ENCODE measurements at places on chromosomes 1 and 21.

- DNase-seq, result no peak
These were observed 5.0 kb upstream of the EEIG2 start for GRCh38 chr1:108554682-108555427.

- DNase-seq, result no peak
These were observed 185.2 kb downstream of the FAF1 start for GRCh38 chr1:50774759-50775351.

DNA sequence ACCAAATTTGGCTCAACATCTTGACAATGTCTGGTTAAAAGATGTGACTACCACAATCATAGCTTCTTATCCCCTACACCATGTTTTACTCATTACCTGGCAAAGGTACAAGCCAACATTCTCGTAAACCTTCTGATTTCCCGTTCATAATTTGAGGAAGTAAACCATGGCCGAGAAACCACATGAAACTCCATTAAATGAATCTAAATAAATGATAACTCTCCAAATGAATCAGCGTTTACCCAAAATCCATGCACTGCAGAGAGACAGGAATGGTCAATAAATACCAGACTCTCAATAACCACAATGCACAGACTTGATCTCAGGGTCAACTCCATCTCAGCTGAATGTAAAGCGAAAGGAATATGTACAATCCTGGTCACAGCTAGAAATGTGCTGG, 125.2 kb downstream of the TYW3 start:
- no peak for DNase-seq

DNA sequence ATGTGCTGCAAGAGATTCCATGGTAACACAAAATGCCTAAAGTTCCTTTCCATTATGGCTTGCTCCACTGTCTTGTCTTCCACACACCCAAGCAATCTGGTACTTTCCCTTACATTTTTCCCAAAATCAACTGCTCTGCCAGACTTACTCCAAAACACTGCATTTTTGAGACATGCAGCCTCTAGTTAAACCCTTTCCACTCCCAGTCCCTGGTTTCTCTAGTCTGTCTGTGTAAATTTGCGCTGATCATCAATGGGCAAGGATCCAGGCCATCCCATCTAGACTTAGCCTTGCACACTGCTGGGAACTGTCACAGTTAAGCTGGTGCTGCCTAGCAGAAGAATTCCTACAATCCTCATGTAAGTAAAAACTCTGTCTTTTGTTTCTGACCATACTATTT, 47.8 kb downstream of the DAB1 start:
- DNase-seq, result no peak

DNA sequence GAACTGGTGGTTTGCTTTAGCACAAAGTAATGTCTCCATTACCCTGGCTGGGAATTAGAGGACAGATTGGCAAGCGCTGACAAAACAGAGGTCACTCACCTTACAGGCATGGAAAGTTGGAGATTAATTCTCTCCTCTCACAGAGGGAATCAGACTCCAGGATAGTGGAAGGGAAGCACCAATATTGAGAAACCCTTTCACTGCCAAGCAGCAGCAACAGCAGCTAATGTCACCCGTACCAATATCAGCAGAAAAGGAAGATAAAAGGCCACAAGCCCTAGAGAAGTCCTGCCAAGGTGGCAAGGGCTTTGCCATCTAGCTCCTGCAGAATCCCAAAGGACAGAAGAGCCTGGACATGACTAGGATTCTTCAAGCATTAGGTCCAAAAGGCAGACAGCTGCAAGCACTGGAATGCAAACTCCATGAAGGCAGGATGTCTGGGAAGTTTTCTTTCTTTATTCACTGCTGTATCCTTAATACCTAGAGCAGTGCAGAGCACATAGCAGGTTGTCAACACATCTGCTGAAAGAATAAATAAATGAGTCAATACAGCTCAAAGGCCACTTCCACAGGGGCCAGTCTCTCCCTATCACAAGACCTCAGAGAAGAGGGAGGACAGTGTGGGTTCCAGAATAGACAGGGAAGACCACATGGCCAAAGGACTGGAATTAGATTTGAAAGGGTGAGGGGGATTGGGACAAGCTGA, 57.2 kb downstream of the ERI3 start:
- no peak for DNase-seq

GRCh38 chr1:228341814-228342626, 64.6 kb downstream of the TRIM11 start:
- no peak for DNase-seq

DNA sequence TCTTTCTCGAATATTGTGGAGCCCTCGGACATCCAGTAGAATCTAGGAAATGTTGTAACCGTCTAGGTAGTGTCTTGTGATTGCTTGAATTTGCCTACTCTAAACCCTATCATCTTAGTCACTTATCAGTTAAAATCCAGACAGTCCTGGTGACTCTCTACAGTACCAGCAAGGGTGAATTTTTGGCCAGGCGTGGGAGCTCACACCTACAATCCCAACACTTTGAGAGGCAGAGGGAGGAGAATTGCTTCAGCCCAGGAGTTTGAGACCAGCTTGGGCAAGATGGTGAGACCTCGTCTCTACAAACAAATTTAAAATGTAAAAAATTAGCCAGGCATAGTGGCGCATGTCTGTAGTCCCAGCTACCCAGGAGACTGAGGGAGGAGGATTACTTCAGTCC, 230.9 kb downstream of the CHRM3 start:
- no peak for DNase-seq

GRCh38 chr1:39395357-39395831, 96.0 kb upstream of the BMP8A start:
- no peak for DNase-seq

GRCh38 chr1:168989985-168990384, 116.5 kb upstream of the ATP1B1 start:
- no peak for DNase-seq

DNA sequence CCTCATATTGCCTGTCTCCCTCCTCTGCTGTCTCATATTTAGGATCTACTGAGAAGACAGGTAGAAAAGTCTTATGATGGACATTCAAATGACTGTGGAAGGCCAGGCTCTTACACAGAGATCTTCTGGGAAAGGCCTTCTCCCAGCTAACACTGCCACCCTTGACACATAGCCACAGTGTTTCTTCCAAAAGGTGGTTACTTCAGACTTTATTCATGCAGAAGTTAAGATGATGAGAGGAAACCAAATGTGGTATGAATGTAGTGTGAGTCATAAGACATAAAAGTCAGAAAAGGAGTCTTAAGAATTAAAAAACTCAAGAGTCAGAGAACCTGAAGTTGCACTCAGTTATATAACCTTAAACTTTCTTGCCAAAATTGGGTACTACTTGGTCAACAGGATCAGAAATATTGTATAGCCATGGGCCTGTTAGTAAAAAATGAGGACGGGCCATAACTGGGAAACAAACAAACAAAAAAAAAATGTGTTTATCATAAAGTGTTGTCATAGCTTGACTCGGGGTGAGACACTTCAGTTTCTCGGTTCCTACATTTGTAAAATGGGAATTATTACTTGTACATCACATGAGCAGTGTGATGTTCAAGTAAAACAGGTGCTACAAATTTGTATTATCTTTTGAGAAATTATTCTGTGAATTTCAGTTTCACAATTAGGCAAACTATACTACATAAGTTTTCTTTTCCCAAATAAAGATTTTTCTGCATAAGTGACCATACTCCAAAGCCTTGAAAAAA, 1.2 kb upstream of the DENND1B start:
- no peak for DNase-seq

DNA sequence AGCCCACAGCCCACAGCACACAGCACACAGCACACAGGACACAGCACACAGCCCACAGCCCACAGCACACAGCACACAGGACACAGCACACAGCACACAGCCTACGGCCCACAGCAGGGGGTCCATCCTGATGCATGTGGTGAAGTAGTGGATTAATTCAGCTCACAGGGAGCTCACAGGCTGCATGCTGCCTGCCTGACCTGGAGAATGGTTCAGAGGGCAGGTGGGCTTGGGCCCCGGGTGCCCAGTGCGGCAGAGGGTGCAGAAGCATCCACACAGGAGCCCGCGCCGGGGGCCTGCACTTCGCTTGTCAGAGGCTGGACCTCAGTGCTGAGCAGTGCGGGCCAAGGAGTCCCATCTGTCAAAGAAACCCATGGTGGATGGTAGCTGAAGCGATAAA, 21.1 kb upstream of the AJAP1 start:
- no peak for DNase-seq

- no peak for DNase-seq
These were observed 26.3 kb upstream of the ACTN2 start for GRCh38 chr1:236659792-236660587.

GRCh38 chr1:43753422-43753821, 46.1 kb downstream of the ST3GAL3 start:
- DNase-seq, result no peak

GRCh38 chr21:38768471-38769063, 37.2 kb upstream of the ETS2 start:
- DNase-seq, result no peak

DNA sequence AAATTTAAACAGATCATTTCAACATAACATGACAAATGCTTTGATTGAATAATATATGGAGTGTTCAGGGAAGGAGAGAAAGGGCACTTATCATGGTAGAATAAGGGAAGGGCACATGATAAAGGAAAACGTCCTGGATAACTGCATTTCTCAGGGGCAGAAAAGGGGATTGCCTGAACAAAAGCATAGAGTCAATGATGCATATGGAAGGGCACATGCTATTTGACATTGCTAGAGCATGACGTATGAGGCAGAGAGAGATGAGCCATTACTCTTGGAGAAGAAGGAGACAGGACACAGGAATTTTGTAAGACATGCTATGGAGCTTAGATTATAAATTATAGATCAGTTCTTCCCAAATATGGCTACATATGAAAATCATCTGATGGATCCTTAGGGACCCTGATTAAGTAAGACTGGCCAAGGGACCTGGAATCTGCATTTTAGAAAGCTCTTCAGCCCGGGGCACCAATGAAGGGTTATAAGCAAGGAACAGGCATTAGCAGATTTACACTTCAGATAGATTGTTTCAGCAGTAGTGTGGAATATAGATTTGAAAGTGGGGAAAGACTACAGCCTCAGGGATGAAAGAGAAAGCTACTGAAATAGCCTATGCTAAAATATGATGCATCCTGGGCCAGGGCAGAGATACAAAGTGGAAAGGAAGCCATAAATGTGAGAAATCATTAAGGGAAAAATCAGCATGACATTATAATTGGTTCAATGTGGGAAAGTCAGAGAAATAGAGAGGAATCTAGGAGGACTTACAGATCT, 21.3 kb downstream of the FMO2 start:
- no peak for DNase-seq

- DNase-seq, result no peak
These were observed 18.0 kb downstream of the KIAA0319L start for GRCh38 chr1:35539073-35539823.

- no peak for DNase-seq
These were observed 51.6 kb downstream of the GNG4 start for GRCh38 chr1:235597867-235598553.

DNA sequence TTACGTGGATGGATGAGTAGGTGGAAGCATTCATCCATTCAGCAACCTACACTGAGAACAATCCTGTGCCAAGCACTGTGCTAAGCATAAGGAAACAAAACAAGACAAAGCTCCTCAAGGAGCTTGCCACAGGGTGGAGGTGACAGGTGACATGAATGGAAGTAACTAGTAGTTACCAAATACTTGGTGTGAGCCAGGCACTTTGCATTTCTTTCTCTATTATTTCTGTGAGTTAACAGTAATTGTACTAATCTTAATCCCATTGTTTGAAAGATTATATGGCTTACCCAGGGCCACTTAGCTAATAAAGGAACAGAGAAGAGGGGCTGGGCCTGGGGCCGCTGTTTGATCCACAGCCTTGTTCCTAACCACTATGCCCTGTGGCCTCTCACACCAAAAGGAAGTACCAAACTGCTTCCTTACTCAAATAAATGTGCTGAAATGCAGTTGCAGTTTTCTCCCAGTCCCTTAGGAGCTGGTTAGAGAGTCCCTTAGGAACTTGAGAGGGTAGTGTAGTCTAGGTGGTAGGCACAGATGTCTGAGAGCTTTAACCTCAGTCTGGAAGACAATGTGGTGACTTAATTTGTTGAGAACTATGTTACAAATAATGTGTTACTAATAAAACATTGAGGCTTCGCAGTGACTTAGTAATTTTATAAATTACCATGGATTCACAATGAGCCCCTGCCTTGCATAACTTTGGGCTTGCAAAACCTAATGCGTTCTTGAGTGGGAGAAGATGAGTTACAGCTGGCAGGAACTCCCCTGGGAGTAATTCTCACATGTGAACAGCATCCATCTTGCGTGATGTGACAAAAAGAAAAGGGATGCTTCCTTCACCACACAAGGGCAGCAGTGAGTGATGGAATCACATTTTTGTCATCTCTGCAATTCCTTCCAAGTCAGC, 69.8 kb downstream of the MPZL1 start:
- no peak for DNase-seq

- DNase-seq, result no peak
These were observed at the start of gene DNAJC6 for GRCh38 chr1:65309304-65310077. Gene DNAJC6, plus strand, starts transcription at chr1:65309543. Its CDS starts 203 bp downstream, at chr1:65309746.

DNA sequence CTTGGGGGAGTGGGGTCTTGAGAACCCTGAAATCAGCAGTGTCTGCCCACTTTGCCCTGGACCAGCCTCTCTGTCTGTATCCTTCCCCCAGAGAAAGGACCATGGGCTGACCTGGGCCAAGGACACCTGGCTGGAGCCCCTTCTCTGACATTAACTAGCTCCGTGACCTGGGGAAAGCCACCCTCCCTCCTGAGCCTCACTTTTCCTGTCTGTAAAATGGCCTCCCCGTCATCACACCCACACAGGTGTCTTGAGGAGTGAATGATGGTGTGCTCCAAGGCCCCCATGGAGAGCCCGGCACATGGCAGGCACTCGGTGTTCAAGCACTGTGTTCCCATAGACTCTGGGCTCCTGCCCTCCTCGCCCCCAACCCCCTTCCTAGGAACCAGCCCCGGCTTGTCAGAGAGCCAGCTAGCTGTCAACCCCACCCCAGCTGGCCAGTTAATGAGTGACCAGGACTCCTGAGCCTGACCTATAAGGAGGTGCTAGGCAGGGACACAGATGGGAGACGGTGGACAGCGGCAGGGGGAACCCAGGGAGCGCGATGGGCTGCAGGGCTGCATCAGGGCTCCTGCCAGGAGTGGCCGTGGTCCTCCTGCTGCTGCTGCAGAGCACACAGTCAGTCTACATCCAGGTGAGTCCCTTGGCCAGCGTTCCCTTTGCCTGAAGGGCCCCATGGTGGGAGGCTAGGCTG, at the start of gene GUCA2B:
GUCA2B (plus strand) TSS at position 504 of the 694 bp plus-strand sequence; CDS start at position 545, 41 bp downstream.
- DNase-seq, result no peak

DNA sequence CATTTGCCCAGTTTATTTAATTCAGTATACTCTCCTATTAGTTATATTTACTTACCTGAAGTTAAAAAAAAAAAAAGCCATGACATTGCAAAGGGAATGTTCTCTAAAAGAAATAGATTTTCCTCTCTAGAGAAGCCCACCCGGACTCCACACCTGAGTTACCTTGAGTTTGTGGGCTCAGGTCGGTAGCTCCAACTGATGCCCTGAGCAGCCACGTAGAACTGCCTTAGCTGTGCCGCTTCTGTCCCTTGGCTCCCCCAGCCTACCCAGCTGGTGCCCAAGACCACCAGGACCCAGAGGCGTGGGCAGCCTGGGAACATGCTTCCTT, 250 bp downstream of the F5 start:
- DNase-seq, result no peak

- no peak for DNase-seq
These were observed 111.9 kb upstream of the C21orf91 start for GRCh38 chr21:17931080-17931479.

GRCh38 chr1:9324246-9325096, 31.8 kb downstream of the SPSB1 start:
- DNase-seq, result no peak
